ENCODE measurements at places on chromosomes 4 and X.

- no peak for DNase-seq
Observed at GRCh38 chr4:24054910-24055309, 165.1 kb upstream of the PPARGC1A start.

DNA sequence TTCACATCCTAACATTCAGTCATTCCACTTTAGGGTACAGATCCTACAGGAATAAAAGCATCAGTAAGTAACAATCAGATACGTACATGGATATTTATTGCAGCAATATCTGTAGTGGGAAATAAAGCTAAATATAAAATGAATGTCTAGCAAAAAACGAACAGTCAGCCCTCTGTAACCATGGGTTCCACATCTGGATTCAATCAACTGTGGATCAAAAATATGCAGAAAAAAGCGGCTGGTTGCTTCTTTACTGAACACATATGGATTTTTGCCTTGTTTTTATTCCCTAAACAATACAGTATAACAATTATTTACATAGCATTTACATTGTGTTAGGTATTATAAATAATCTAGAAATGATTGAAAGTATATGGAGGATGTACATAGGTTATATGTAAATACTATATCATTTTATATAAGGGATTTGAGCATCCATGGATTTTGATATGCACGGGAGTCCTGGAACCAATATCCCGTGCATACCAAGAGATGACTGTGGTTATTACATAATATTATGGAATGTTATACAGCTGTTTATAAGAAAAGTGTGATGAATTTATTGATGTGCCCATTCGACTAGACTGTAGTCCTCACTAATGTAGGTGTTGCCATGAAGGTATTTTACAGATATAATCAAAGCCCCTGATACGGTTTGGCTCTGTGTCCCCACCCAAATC is 132.8 kb downstream of the ARHGEF9 start:
- DNase-seq, result no peak

DNA sequence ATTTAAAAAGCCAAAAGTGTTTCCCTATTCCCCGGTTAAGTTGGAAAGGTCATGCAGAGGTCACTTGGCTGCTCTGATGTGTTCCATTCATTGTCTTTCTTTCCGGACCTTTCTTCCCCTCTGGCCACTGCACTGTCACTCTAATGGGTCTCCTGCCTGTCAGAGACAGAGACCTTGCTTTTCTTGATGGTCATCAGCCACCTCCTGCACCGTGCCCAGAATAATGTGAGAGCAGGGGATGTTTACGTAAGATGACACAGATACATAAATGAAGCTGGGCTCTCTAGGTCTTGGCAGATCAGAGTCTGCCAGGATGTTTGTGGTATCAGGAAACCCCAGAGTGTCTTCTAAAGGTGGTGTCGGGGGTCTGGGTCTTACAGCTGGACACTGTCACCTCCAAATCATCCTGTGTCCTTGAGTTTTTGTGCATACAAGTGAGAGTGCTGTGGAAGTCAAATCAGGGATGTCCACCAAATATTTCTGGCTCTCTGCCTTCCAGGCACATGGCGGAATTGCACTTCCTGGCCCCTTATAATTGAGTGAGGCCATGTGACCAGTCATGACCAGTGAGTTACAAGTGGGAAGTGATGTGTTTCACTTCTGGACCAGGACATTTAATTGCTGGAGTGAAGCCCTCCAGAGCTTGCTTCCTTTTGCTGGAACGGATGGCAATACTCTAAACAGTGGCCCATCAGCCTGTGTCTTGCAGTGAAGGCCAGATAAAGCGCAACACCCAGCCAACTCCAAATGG is 130.6 kb upstream of the ATP6AP2 start:
- DNase-seq, result no peak

- DNase-seq, result peak; percentile 12
Observed at GRCh38 chr4:25993395-25994185, 79.6 kb downstream of the SMIM20 start.

GRCh38 chrX:136347706-136348105 is 46.9 kb downstream of the ADGRG4 start:
- DNase-seq, result no peak

DNA sequence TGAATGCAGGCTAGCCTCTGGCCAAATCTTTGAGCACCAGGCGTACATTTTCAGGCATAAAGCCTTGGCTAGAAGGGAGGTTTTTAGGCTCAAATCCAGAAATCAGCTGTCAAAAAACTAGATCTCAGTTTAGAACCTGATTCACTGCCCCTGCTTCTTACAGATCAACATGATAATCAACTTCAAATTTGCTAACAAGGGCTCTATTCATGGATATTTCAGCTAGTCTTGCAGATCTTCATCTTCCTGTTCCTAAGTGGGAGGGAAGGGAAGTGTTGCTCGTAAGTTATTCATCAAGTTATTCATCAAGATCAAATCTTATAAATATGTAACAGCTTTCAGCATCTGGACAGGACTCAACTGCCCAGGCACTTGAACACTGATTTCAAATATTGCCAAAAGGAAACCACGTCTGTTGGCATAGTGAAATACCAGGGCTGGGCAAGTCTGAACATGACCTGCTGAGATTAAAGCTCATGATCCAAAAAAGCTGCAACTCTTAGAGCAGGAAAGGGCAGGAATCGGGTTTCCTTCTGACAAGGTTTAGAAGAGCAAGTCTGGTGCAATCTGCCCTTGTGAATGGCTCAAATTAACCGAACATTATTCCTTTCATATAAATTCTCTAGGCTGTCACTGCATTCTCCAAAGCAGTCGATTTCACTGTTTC is 200.3 kb downstream of the PDGFC start:
- no peak for DNase-seq

GRCh38 chr4:53931461-53931961 is 132.9 kb downstream of the CHIC2 start:
- no peak for DNase-seq

GRCh38 chrX:84479086-84479485 is 23.2 kb downstream of the HDX start:
- no peak for DNase-seq

DNA sequence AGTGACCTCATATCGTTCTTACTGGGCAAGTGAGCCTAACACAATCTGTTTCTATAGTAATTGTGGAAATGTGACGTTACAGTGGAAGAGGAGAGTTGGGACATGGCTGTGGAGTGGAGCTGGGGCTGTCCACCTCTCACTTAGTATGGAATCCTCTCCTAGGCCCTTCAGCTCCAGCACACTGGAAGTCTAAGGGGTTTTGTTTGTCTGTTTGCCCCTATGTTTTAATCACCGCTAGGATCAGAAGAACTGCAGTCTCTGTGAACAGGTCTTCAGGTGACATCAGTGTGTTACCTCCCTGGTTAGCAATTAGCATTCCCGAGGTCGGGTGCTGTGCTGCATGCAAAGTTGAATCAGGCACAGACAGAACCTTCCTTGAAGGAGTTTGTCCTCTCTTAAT is 49.3 kb upstream of the CLDN34 start:
- no peak for DNase-seq

DNA sequence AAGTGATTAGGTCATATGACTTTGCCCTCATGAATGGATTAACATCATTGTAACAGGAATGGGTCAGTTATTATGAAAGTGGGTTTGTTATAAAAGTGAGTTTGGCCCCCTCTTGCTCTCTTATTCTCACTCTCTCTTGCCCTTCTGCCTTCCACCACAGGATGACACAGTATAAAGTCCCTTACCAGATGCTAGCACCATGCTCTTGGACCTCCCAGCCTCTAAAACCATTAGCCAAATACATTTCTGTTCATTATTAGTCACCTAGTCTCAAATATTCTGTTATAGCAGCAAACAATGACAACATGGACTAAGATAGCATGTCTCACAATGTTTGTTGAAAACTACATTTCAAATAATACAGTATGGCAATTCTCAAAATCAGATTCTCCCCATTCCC is 59.7 kb downstream of the RWDD4 start:
- no peak for DNase-seq

DNA sequence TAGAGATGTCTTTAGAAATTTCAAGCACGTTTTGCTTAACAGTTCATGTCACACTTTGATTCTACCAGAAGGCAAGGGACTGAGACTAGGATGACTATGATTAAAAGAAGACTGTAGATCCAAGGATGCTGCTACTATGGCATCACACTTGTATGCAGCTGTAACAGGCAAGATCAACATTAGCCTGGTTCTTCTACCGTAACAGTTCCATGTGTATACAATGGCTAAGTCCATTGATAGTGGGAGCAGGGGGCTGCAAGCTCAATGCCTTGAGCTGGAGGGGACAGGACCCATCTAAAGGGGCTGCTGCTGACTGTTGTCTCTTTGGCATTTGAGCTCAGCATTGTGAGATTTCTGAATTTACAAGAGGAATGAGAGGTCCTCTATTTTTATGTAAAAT is 212.0 kb downstream of the APBB2 start:
- DNase-seq, result no peak

DNA sequence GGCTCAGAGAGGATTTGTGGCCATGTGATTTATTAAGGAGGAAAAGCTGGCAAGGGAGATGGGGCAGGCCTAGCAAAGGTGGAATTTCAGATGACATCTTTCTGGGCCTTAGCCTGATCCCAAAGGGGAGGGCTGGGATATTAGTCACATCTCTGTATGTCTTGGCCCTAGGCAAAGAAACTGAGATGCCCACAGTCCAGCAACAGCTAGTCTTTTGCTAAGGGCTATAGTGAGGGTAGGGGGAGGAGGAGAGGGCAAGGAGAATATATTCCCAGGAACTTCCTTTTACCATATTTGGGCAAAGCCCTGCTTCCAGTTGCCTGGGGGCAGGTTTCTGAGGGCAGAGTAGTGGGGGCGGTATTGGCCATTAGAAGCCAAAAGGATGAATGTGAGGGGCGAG is 209.8 kb upstream of the NR3C2 start:
- no peak for DNase-seq

DNA sequence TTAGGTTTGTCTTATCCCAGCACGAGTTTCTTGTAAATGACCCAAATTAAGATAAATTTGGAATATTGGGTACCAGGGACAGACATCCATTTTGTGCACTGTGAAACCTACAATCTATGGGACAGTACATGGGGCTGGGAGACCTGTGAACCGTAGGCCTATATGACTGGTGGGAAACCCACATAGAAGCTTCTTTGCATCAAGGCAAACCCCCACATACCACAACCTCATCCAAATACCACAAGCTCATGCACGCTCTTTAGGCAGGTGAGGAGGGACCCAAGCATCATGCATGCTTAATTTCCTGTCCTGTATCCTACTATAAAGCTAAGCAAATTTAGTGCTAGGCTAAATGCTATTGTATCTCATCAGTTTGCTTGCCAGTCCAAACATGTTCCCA is 47.8 kb downstream of the NIPAL1 start:
- DNase-seq, result no peak

DNA sequence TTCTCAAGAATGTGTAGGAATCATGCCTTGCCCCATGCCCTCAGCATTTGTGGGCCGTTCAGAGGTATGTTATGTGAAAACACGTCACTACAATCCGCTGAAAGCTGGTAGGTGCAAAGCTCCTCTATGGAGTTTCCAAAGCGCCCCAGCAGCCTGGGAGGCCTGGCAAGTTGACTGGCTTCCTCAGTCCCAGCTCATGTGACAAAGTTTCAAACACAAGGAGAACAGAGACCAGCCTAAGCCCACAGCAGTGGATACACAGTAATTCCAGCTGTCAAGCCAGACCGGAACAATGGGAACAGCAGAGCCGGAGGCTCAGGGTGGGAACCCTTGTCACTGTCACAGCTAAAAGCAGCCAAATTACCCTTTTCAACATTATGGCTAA is 33.5 kb downstream of the NAT8L start:
- no peak for DNase-seq

DNA sequence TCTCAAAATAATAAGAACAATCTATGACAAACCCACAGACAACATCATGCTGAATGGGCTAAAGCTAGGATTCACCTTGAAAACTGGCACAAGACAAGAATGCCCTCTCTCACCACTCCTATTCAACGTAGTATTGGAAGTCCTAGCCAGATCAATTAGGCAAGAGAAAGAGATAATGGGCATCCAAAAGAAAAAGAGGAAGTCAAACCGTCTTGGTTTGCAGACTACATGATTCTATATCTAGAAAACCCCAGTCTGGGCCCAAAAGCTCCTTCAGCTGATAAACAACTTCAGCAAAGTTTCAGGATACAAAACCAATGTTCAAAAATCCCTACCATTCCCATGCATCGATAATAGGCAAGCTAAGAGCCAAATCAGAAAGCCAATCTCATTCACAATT is 59.0 kb downstream of the CHM start:
- DNase-seq, result no peak

DNA sequence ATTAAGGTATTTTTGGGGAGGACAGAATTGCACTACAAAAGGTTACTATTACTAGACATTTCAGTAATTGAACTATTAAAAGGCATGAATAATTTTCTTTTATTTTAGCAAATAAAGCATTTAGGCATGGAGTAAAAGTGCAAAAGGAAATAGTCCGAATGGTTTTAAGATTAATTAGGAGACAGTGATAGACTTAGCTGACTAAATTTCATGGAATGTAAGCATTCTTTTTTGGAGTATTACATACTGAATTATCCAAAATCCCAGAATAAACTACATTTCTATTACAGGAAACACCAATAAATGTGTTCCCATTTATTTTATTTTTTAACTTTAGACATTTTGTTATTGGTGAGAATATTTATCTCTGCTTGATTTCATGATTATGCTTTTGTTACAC is 30.7 kb upstream of the MAP9 start:
- no peak for DNase-seq

- DNase-seq, result peak; percentile 12
Observed at GRCh38 chr4:2243681-2244380, 1.9 kb upstream of the HAUS3 start.

GRCh38 chr4:110074570-110074969 is 123.8 kb downstream of the ELOVL6 start:
- DNase-seq, result no peak

DNA sequence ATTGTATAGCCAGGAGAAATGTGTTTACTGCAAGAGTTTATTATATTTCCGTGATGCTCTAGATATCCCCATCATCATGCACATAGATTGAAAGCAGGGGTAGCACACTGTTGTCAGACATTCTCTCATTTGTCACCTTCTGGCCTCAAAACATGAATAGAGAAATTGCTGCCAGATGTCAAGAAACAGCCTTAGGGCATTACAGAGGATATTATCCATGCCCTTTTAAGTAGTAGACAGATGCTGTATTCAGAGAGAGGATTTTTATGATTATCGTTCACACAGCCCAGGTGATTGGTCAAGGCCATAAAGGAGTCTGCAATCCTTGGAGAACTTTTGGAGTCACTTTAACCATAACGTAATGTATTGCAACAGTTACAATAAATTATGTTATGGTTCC is 1961.5 kb upstream of the TENM3 start:
- no peak for DNase-seq

DNA sequence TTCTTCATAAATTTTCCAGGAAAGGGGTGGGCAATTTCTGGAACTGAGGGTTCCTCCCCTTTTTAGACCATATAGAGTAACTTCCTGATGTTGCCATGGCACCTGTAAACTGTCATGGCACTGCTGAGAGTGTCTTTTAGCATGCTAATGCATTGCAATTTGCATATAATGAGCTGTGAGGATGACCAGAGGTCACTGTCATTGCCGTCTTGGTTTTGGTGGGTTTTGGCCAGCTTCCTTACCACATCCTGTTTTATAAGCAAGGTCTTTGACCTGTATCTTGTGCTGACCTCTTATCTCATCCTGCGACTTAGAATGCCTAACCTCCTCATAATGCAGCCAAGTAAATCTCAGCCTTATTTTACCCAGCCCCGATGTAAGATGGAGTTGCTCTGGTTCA is 577.8 kb downstream of the NLGN4X start:
- DNase-seq, result no peak

Data from activated CD4-positive, alpha-beta T cell treated with anti-CD3 and anti-CD28 coated beads, Interleukin-2, Interleukin-4, amounts not matched to agents 100 ng/mL and 50 ng/mL, durations not matched to agents 16 hours and 8 hours (primary cell).